ENCODE measurements at places on chromosomes 1 and 21. TPM values are rescaled to one million over a fixed set of nuclear protein-coding genes. Genes with fewer than 3 reads are reported as not detected.

WNT3A gene
- not detected for total RNA-seq

TAF13 gene
- total RNA-seq: 25.8 TPM

DNA sequence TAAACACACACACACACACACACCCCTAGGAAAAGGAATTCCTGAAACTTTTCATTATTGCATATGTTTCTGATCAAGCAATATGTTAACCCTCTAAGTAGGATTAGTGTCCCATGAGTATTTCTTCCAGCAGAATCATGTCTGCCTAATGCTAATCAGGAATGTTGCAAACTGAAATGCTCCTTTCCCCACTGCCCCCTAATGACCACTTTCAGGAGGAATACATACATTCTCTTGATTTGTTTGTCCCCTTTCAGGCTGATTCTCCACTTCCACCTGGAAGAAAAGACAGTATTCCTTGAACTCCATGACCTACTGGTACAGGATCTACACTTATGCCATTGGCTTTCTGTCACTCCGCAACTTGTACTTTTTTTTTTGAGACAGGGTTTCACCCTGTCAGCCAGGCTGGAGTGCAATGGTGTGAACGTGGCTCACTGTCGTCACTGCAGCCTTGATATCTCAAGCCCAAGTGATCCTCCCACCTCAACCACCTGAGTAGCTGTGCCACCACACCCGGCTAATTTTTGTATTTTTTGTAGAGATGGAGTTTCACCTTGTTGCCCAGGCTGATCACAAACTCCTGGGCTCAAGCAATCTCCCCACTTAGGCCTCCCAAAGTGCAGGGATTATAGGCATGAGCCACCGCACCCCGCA lies 56.7 kb downstream of the LRIG2 start:
- H3K36me3 ChIP-seq: no peaks in the 10 kb centered on the region
- H3K27me3 ChIP-seq: no peaks in the 10 kb centered on the region
- no peak overlapping the region for H3K4me3 ChIP-seq

DNA sequence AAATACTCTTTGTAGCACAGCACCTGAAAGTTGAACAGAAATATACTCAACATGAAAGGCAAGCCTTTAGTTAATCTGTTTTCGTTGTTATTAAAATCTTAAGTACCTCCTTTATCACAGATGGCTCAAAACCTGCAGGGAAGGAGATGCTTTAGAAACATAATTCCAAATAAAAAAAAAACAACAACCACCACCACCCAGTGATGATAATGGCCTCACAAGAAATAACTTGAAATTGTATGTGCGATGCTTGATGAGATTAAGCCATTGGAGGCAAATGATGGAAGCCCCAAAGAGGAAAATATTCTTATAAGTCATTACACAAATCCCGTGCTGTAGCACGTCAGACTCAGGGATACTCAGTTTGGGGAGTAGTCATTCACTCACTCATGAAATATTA lies 24.9 kb upstream of the ZBTB40 start:
- H3K27ac ChIP-seq: no peak overlapping the region
- H3K4me3 ChIP-seq: no peak overlapping the region
- no peak for DNase-seq
- no peaks in the 10 kb centered on the region for H3K27me3 ChIP-seq
- no peaks in the 10 kb centered on the region for H3K36me3 ChIP-seq
- no peaks in the 10 kb centered on the region for H3K4me1 ChIP-seq

GRCh38 chr1:241598249-241598648 lies 41.9 kb downstream of the CHML start:
- no peaks in the 10 kb centered on the region for H3K4me1 ChIP-seq
- H3K27ac ChIP-seq: no peak overlapping the region

DNA sequence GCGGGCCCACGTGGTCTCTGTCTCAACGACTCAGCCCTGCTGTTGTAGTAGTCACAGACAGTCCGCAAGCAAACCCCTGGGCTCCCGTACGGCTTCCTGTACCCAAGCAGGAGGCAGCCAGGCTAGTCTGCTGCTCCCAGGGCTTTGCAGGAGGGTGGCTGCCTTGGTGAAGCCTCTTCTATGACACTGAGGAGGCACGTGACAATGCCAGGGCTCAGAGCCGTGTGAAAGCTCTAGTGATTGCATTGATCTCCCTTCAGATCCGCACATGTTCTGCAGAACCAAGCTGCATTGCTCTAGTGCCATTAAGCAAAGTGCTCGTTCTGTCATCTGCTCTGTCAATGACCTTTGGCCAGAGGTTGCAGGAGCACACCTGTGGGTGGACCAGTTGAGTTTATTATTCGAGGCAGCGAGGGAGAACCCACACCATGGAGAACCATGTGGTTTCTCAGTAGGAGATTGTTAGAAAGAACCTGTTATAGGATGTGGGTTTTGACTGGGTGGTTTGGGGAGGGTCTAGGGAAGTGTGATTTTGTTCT lies 18.0 kb downstream of the UMODL1 start:
- no peak overlapping the region for H3K27ac ChIP-seq
- H3K36me3 ChIP-seq: no peaks in the 10 kb centered on the region
- no peaks in the 10 kb centered on the region for H3K4me1 ChIP-seq
- no peaks in the 10 kb centered on the region for H3K27me3 ChIP-seq
- DNase-seq: no peak

All from breast epithelium (tissue), 4 donors.